ENCODE measurements at places on chromosomes 1 and 21.

DNA sequence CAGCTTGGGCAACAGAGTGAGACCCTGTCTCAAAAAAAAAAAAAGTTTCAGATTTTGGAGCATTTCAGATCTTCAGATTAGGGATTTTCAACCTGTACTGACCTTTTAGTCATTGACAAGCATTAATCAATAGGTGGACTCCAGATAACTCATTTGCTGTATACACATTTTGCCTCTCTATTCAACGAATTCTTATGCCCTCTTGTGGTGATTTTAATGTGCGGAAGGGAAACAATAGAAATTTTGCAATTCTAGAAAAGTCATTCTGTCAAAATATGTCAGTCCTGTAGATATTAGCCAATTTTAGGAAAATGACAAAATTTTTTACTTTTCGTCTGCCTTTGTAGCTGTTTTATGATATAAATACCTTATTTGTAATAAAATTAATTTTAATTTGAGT, 11.6 kb upstream of the OR2G2 start:
- DNase-seq, result no peak

GRCh38 chr1:25922971-25923552, 16.8 kb upstream of the STMN1 start:
- DNase-seq, result no peak

- no peak for DNase-seq
These were observed 137.6 kb downstream of the PTGER3 start for GRCh38 chr1:70910013-70910412.

GRCh38 chr1:152035539-152036266, 1.1 kb downstream of the S100A11 start:
- DNase-seq, result no peak

DNA sequence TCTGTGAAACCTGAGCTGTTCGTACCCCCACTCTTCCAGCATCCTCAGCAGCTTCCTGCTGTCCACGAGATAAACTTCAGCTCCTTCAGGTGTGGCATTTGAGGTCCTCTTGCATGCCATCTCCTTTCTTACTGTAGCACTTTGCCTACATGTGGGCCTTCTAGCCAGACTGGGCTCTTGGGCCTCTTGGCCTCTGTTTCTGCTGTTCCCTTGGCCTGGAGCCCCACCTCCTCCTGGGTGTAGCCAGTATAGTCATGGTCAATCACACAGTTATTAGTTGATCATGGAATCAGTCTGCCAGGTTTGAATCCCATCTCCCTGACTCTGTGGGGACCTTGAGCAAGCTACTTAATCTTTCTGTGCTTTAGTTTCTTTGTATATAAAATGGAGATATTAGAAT, 26.4 kb downstream of the TMEM53 start:
- DNase-seq, result no peak

GRCh38 chr1:92399076-92399475, 87.6 kb downstream of the GFI1 start:
- DNase-seq, result no peak

DNA sequence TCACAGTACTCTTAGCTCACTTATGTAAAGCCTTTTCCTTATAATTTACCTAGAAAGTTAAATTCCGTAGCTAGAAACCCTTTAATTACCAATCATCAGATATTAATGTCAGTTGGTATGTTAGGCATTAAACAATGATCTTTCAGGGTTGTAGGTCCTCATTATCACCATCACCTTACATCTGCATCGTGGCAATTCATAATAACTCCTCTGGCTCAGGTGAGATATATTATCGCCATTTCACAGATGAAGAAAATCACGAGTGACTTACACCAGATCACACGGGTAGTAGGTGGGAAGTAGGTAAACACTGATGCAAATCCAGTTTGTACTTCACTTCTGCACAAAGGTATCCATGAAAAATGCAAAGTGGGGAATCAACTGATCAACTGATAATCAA, 639 bp downstream of the NUP133 start:
- DNase-seq, result no peak

DNA sequence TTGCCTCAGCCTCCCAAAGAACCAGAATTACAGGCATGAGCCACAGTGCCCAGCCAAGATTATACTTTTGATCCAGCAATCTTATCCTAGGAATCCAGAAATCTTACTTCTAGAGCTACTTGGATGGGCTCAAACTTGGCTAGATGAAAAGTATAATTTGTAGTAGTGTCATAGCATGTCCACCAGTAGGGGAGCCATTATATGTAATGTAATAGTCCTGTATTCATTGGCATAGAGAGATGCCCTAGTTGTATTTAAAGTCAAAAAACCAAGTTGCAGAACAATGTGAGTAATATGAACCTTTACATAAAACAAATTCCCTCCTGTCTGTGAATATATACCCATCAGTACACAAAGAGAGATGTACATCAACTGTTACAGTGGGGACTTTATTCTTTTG, 83.9 kb downstream of the NOS1AP start:
- no peak for DNase-seq

- no peak for DNase-seq
These were observed 32.6 kb downstream of the CFH start for GRCh38 chr1:196684476-196684875.

DNA sequence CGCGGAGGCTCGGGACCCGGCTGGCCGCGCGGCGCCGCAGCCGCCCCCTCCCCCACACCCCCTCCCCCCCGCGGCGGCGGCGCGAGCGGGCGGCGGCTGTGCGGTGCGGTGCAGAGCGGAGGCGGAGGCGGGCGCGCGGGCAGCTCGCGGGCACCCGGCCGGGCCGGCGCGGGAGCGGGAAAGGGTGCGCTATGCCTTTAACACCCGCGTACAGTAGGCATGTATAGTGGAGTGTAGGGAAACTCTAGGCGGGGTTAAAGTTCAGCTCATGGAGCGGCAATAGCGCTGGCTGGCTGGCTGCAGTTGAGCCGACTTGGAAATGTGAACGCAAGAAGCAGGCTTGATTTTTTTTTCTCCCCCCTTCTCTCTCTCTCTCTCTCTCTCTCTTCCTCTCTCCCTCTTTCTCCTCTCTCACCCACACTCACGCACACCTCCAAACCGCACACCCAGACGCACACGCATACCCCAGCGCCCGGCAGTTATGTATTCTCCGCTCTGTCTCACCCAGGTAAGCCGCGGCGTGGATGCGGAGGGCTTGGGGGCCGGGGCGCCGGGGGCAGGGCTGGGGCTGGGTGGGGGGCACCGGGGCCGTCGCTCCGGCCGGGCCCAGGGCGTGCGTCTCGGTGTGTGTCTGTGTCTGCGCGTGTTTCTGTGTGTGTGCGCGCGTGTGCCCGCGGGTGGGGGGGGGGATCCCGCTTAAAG, at the start of gene NFIA:
Gene NFIA (plus strand): TSS at position 251 of the 702 bp plus-strand sequence.
- no peak for DNase-seq

DNA sequence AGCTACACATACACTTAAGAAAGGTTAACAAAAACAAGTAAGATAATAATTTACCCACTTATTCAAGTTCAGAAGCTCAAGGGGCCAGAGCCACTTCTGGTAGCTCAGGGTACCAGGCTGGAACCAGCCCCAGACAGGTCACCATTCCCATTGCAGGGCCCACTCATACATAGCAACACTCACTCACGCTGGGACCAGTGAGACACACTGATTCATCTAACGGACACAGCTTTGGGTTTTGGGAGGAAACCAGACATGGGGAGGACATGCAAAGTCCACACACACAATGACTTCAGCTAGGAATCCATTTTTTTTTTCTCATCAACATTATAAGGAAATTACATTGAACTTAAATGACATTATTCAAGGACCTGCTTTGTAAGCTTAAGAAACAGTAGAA, 169.1 kb downstream of the ZC3H11B start:
- DNase-seq, result no peak

GRCh38 chr1:24074817-24075589, 36.9 kb downstream of the MYOM3 start:
- DNase-seq, result no peak

DNA sequence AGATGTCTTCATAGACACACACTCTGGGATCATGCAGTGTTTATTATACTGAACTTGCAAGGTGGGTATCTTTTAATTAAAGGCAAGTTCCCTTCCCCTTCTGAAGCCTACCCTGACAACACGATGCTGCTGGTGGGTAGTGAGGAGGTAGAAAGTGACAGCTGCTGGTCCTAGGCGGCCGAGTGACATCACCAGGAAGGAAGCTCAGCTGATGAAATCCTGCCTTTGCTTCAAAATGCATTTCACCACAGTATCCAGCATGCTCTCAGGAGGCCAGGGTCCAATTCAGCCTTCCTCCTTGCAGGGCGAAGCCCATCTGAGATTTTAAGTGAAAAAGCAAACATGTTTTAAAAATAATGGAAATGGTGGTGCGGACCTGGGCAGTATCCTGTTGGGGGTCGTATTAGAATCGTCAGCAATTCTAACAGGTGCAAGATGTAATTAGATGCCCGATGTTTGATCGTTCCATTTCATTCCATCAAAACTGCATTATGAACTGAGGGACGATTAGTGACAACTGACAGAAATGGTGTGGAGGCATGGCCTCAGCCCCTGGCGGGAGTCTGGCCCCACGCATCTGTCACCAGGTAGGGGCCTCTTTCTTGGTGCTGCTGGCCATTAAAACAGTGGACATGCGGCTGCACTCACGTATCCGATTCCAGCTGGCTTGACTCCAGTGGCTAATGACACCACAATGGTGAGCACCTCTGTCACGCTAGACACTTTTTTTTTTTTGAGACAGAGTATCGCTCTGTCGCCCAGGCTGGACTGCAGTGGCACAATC, 324.8 kb upstream of the C1orf174 start:
- no peak for DNase-seq

DNA sequence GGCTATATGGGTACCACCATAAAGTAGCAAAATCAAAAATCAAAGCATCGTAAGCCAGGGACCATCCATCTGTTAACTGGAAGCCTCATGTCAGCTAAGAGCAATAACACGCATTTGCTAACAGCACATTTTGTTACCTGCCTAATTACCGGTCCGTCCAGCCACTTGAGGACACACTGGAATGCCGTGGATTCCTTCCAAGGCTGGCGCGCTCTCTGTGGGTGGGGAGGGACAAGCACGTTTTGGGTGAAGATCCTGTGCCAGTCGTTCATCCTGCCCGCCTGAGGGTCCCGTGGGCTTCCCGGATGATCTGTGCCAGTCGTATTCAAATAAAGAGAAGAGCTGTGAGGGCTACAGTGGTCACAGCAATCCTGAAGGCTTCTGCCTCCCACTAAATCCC, 6.2 kb downstream of the NPHP4 start:
- DNase-seq, result no peak

DNA sequence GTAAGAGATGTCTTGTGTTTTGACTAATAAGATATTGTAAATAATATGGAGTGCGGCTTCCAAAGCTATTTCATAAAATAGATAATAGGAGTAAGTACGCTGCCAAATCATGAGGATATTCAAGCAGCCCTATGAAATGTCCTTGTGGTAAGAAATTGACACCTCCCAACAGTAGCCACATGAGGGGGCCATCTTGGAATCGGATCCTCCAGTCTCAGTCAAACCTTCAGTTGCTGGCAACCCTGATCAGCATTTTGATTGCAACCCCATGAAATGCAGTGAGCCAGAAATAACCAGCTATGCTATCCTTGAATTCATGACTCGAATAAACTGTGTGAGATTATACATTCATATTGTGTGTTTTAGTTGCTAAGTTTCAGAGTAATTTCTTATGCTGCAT, 212.4 kb downstream of the PLA2G4A start:
- no peak for DNase-seq

GRCh38 chr1:206859082-206859521, 6.3 kb upstream of the IL20 start:
- no peak for DNase-seq

DNA sequence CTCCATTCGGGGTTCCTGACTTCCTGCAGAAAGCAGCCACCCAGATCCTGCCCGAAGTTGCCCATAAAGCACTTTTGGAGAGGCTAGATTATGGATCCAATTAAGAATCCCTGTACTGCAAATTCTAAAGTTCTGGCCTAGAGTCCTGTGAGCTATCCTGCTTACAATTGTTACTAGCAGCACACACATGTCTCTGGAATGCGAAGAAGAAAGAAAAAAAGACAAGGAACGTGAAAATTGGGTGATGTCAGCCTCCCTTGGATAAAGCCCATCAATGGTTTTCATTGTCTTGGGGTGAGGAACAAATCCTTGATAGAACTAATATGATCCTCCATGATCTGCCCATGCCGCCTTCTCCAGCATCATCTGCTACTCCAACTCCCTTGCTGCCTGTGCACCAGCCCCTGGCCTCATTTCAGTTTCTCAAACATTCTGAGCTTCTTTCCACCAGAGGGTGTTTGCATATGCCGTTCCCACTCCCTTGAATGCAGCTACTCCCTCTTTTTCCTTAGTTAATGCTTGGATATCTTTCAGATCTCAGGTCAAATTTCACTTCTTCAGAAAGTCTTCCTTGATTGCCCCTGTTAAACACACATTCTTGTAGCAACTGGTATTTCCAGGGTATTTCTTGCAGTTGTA, 94.0 kb downstream of the ST6GALNAC5 start:
- DNase-seq, result no peak

DNA sequence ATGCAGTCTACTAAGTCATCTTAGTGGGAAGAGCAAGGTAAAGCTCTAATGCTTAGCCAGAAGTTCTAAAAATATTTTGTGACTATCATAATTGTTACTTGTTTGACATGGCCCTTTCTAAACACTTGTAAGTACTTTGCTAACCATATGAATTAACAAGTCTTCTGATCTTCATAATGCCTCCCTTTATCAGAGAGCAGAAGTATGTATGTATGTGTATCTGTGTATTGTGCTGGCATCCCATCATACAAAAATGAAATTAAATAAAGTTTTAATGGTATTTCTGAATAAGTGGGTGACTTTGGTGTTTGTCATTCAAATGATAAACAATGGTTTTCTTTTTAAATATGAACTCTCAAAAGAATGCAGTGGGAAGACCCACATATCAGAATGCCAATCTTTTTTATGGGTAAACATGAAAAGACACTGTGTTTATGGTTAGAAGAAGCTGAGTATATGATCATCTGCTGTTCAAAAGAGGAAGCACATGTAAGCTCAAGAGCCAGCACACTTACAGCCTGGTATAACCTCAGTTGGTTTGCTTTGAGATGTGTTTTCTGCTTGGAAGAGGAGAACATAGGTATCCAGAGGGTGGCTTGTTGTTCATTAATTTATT, 159.6 kb downstream of the CLEC20A start:
- DNase-seq, result no peak

- no peak for DNase-seq
These were observed 34.0 kb upstream of the PROX1 start for GRCh38 chr1:213953806-213954205.

DNA sequence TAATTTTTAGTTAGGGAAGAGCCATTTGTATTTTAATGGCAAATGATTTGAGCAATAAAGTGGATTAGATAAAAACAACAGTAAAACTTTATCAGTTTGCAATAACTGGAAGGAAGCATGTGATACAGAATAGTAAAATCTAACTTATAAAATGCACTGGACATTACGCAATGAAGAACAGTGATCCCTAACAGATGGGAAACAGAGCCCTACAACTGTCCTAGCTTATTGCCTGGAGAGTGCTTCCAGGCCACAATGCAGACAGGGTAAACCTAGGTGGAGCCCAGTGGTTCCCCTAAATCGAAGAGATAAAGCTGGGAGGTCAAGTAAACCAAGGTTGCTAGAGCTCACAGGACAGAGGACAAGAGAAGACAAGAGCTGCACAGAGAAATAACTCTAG, 7.0 kb downstream of the OMA1 start:
- DNase-seq, result no peak

Measured in activated T-cell treated with anti-CD3 and anti-CD28 coated beads for 24 hours (primary cell).